ENCODE measurements at places on chromosomes 7 and 10.

DNA sequence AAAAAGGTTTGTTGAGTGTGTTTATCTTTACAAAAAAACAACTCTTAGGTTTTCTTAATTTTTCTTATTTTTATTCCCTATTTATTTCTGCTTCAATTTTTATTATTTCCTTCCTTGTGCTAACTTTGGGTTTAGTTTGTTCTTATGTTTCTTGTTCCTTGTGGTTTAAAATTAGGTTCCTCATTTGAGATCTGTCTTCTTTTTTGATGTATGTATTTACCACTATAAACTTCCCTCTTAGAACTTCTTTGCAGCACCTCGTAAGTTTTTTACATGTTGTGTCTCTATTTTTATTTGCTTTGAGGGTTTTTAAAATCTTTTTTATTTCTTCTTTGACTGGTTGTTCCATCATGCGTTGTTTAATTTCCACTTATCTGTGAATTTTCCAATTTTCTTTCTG lies 1217.1 kb upstream of the CELF2 start:
- DNase-seq: no peak

DNA sequence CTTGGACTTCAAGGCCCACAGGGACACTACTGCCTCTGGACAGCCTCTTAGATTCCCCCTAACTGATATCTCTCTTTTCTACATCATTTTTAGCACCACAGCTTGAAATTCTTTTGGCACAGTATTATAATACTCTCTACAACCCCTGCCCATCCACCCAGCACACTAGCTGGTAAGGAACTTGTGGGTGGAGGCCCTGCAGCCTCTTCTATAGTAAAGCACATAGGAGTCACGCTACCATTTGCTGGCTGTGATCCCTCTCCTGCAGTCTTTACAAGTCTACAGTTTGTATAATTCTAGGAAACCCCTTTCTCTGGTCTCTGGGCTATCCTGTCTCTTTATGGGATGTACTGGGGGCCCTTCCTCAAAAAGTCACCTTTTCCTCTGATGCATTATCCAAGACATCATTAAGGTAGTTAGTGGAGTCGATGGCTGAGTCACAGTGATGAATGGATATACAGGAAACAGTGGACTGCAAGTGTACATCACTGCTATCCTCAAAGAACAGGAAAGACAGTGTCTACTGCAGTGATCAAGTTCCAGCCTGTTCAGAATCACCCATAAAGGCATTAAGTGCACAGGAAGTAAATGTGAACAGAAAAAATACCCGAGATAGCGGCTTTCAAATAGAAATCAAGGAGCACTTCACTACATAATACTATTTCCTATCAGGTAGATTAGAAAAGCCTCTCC lies 54.4 kb downstream of the STK17A start:
- DNase-seq: peak; percentile 62

GRCh38 chr10:89079961-89080360 lies 89.4 kb downstream of the FAS start:
- peak; percentile 46 for DNase-seq

- DNase-seq: no peak
Observed at GRCh38 chr7:9201928-9202327, 768.5 kb downstream of the NXPH1 start.

GRCh38 chr10:110073896-110074295 lies 66.1 kb downstream of the ADD3 start:
- no peak for DNase-seq

GRCh38 chr10:44300666-44301649 lies 83.9 kb downstream of the CXCL12 start:
- peak; percentile 89 for DNase-seq

DNA sequence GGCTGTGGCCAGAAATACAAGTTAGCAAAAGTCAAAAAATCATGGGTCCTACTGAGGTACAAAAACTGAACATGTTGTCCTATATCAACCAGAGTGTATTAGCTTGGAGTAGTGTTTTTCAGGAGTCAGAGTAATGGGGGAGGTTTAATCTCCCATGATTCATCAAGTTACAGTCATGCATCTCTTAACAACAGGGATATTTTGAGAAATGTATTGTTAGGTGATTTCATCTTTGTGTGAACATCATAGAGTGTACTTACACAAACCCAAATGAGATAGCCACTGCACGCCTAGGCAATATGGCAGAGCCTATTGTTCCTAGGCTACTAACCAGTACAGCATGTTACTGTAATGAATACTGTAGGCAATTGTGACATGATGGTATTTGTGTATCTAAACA lies 14.9 kb upstream of the TES start:
- no peak for DNase-seq

Data from mesenchymal stem cell (in vitro differentiated cells and primary cell).